ENCODE measurements at places on chromosomes 6 and 20.
A peak's percentile ranks its signal among the peaks of the same experiment; 100 is the strongest.

DNA sequence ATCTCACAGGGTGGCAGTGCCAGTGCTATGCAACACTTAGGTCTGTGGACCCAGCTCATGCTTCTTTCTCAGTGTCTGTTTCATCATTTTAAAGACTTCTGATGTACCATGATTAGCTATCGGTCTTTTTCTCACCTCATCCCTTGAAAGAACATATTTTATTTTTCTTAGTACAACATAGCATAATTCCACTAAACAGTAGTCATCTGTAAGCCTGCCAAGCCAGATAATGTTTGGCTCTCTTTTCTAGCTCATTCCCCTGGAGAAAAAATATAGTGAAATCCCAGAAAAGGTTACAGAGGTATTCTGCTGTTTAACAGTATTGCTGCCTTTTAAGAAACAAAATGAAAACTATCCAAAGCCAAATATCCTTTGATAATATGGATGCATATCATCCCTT lies 177.0 kb upstream of the MMS22L start:
- DNase-seq: peak; percentile 3

DNA sequence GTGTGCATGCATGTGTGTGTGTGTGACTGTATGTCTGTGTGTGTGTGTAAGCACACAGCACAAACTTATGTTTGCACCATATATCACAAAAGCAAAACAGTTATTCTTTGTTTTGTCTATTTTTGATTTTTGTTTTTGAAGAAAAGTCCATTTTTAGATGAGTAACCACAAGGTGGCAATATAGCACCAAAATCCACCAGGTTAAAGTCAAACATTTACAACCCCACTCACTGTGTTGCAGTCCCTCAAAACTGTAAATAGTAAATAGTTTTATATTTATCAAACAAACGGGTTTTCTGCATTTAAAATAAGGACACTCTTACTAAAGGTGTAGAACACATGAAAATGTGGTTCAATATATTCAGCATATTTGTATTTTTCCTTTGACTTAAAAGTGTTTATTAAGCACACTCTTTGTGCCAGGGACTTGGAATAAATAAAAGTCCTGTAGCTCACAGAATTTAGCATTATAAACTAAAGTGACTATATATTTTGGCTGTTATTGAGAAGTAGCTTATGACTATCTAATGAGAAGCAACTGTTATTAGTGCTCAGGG lies 118.5 kb downstream of the GFRAL start:
- DNase-seq: no peak

DNA sequence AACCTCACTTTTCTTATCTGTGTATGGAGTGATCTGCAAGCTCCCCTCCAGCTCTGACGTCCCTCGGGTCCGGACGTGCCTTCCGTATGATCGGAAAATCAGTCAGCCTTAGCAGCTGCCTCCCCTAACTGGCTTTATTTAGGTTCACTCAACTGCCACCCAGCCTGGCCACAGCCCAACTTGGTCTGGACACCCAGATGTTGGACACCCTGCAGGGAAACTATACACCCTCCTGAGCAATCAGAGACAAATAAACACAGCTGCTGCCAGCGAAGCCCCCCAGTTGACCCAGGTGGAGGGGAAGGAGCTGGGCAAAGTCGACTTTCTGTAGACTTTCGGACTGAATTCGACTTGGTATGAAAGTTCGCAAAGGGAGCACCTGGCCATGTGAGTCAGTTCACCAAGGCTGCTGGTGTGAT lies 28.9 kb downstream of the TBC1D7 start:
- no peak for DNase-seq

GRCh38 chr6:149044528-149044927 lies 273.0 kb upstream of the TAB2 start:
- DNase-seq: no peak

DNA sequence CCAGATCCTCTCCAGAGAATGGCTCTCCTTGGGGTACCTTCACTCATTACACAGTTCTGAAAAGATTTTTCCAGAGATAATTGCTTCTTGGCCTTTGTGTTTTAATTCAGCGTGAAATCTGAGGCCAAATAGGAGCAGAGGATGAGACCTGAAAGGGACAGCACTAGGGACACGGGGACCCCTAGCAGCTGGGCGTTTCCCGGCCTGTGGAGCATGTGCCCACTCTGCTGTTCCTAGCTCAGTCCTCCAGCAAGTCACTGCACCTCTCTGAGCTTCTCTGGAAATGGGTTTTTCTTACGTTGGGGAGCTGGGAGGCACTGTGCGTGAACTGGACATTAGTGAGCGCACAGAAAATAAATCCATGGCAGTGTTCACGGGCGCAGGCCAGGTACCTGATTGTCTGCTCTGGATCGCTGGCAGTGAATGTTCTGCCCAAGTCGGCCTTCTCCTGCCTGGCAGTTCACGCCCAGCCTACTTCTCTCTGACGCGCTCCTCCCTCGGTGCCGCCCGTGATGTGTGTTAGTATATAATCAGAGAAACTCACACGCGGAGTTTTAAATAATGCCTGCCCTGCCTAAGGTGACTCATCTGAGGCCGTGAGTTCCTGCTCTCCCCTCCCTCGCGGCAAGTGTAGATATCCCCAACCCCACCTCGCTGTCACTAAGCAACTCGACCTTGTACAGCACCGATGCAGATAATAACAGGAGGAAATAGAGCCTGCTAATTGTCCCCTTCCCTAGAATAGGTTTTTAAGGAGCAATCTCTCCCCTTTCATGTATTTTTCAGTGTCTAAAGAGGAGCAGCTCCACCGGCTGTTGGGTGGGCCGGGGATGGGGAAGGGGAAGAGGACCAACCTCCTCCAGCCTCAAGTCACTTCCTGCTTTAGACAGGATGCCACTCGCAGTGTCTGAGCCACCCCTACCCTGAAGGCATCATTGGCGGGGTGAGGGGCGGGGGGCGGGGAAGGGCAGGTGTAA lies 2.7 kb upstream of the TUBB2A start:
- no peak for DNase-seq

- no peak for DNase-seq
Observed at GRCh38 chr20:21395666-21396598, 1.4 kb downstream of the NKX2-4 start.

DNA sequence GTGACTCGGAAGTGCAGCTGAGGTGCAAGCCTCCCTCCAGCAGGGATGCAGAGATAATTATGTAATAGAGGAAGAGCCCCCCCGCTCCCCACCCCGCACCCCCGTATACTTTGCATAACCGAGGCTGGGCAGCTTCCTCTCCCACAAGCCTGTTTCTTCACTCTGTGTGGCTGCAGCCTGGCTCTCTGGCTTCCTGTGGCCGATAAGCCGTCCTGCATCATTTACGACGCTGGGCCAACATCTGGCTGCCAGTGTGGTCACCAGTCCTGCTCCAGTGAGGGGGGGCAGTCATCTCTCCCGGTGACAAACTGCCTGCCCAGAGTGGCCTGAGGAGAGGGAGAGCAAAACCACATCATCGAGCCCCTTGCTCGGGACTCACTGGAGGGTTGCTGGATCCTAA lies 59.2 kb downstream of the RBM38 start:
- DNase-seq: no peak

DNA sequence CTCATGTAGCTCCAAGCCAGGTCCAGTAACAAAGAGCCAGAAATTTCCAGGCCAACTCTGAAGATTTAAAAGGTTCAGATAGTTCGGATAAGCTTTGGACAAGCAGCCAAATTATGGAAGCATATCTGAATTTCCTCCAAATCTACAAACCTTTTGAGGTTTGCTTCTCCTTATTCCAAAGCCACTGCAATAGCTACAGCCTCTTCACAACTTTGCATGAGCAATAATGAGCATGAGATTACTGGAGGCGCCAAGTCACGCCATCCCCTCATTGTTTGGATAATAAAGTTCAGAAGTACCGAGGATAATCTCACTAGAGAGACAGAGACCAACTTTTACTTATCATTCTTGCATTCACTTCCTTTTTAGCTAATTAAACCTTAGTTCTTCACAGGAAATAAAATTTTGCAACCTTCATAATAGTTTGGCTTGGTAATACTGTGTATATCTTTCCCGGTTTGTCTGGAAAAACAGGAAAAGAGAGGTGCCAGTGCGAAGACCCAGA lies 329.6 kb upstream of the RSPO3 start:
- DNase-seq: no peak

DNA sequence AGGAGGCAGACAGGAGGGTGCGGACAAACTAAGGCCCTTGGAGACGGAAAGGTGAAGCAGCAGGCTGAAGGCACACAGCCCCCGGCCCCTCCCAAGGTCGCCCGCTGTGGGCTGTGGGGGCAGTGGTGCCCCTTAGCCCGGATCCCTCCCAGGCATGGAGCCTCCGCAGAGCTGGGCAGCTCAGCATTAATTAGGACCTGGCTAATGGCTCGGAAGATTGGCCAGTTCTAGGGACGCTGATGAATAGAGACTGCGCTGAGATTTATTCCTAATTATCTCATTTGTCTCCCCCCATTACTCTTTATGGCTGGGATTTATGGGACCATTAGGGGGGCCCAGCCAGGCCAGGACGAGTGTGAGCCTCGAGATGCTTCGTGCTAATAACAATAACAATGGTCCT lies 20.4 kb downstream of the MDFI start:
- no peak for DNase-seq

DNA sequence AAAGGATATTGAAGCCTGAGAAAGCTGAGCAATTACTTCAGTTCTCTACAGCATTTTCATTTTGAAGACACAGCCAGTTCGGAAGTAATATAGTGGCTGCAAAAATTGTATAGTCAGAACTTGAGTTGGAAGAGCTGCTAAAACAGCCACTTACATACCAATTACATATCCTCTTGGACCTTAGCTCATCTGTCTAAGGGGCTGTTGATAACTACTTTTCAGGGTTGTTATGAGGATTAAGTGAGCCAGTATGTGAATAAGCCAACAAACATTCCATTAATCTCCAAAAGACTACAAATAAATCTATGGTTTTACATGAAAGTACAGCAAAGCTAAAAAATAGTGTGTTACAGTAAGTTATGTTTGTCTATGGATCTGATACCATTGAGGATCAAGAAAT lies 59.7 kb downstream of the TMEM200A start:
- no peak for DNase-seq

GRCh38 chr6:31659649-31660380 lies 763 bp downstream of the C6orf47 start:
- no peak for DNase-seq

DNA sequence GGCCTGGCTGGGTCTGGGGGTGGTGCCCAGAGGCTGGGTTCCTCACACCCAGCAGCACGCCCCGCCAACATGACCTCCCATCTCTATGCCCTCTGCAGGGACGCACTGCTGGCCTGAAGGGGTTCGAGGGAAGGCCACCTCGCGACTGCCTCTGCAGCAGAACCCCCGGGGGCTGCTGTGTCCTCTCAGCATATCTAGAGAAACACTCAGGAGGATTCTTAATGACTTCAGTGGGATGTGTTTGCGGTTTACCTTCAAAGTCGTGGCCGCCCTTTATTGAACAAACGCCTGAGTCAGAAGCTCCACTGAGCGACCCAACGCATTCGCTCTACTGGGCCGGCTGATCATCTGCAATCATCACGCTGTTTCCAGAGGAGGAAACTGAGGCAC lies 54.8 kb upstream of the GATA5 start:
- DNase-seq: no peak

- DNase-seq: no peak
Observed at GRCh38 chr20:40019510-40019909, 669.5 kb downstream of the MAFB start.

DNA sequence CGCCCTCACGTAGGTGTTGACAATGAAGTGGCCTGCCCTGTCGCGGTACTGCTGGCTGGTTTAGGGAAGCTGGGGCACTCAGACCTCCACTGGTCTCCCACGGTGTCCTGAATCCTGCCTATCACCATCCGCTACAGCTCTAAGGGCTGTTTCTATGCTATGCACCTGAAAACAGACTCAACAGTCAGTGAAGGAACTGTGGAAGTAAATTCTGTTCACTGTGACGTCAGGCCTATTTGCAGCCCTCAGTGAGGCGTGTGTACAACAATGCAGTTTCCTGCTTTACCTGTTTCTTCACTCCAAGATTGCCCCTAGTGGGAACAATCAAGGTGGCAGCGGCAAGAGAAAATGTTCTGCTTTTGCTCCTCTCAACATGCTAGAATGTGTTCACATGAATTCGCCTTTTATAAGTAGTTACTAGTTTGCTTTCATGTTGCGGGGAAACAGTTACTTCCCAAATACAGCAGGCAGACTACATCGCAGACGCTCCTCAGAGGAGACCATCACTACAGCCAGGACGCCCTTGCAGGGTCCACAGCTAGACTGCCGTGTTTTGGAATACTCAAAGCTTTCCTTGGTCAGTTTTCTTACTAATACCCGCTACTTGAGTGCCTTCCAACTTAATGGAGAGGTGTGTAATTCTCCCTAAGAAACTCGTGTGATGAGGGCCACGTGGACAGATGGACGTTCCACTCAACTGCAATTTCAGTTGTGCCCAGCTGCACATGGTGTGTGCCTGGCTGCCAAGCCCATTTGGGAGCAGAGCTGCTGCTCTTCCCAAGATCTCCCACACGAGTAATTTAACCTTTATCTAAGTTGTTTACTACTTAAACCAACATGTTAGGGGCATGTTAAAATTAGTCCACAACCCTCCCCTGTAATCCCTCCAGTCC lies 25.4 kb downstream of the DIDO1 start:
- no peak for DNase-seq

GRCh38 chr6:155498370-155498769 lies 42.7 kb upstream of the NOX3 start:
- DNase-seq: no peak
